ENCODE measurements at places on chromosomes 2 and 18. TPM values are rescaled to one million over a fixed set of nuclear protein-coding genes. Genes with fewer than 3 reads are reported as not detected.

Gene CSRNP3
- not detected for total RNA-seq

Gene LYPD1
- not detected for total RNA-seq

Gene ASB18
- total RNA-seq = not detected

Gene ANKRD30BL
- not detected for total RNA-seq

Gene FOXI3
- total RNA-seq = not detected

Gene IL36G
- total RNA-seq = not detected

All from activated T-cell treated with anti-CD3 and anti-CD28 coated beads, Interleukin-2, amount 50 U/mL, for 4 hours (primary cell).